ENCODE measurements at places on chromosomes 4 and X.

DNA sequence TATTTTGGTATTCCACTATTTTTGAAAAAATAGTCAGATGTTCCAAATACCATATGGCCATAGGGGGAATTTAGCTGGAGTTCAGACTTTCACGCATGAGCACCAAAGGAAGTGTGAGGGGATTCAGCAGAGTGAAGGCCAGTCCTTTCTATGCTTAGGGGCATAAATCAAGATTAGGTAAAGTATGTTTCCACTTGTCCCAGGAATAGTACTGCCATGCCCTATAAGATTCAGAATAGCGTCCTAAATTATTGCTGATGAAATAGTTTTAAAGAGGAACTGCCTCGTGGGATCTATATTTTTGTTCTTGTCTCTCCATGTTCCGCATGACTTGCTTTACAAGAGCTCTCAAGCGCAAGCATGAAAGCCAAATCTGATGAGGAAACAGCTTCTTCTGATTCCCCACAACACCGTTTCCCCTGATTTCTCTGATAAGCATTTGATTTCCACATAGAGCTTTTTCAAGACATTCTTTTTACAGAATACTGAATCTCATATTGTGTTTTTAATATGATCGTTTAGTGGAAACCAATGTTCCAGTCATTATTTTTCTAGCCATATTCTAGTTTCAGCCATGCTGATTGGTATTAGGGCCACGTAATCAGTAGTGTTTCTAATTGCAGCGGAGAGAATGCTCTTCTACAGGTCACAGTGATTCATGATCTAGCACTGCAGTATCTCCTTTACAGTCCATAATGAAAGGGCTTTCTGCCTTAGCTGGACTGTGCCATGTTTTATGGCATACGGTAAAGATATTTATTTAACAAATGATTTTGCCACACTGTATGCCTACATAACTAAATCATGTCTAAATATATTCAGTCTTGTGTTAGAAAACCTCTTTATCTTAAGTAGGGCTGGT lies 492.3 kb downstream of the CENPC start:
- DNase-seq = no peak

DNA sequence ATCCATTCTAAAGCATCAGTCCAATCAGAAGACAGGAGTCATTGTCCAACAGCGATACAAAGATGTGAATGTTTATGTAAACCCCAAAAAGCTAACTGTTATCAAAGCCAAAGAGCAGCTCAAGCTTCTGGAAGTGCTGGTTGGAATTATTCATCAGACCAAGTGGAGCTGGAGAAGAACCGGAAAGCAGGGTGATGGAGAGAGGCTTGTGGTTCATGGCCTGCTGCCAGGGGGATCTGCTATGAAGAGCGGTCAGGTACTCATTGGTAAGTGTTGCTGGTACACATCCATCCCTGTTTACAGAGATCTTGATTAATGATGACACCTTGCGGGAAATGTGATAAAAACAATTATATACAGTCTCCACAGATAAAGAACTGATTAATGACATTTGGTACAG lies 11.0 kb downstream of the INTU start:
- no peak for DNase-seq

GRCh38 chr4:3572363-3572762 lies 40.1 kb upstream of the LRPAP1 start:
- no peak for DNase-seq

- DNase-seq = no peak
Measured at GRCh38 chr4:118351851-118352827, 664 bp downstream of the PRSS12 start.

GRCh38 chrX:32673193-32673592 lies 538.2 kb downstream of the DMD start:
- DNase-seq = no peak

DNA sequence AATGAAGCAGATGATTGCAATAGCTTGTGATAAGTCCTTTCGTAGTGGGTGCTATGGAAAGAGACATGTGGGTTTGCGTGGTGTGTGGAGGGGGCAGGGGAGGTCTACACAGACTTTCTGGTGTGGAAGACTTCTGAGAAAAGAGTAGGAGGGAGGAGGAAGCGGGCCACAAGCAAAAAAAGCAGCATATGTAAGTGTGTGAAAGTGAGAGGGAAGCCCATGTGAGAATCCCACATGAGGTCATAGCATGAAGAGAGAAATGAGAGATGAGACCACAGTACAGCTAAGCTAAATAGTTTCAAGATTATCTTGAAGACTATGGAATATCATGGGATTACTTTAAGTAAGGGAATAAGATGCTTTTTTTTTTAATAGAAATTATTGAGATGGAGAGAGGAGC lies 2039.9 kb upstream of the TENM3 start:
- no peak for DNase-seq

DNA sequence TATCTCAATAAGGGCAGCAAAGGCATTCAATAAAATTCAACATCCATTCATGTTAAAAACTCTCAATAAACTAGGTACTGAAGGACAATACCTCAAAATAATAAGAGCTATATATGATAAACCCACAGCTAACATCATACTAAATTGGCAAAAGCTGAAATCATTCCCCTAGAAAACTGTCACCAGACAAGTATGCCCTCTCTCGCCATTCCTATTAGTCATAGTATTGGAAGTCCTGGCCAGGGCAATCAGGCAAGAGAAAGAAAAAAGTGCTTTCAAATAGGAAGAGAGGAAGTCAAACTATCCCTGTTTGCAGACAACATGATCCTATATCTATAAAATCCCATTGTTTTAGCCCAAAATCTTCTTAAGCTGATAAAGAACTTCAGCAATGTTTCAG lies 116.8 kb downstream of the TENT5D start:
- DNase-seq = no peak

DNA sequence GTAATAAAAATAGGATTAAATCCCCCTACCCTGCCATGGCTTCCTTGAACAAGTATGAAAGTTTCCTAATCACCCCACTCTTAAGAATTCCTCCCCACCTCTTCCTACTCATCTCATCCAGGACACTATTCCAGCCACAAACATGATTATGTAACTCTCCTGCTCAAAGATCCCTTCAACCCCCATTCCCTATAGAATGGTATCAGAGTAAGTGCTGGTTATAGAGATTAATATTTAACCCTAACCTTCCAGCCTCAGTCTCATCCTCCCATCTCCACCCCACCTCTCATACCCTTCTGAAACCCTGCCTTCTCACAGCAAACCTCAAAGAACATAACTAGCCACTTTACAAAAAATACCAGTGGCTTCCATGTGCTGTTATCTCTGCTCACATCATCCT lies 155.1 kb downstream of the PPP3CA start:
- DNase-seq = no peak

DNA sequence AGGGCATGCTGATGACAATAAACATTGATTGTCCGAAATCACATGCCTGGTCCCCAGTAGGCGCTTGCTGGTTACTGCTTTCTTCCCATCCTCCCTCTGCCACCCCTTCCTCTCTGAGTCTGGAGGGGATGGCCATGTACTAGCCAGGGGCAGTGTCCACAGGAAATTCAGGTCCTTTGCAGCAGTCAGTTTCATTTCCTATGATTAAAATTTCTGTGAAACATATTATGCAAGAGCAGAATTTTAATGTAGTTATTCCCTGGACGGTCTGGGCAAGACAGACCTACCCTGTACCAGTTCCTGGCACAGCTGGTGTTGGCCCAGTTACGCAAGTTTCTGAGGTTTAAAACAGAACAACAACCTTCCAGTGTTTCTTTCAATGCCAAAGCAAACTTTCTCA lies 28.2 kb upstream of the TLR2 start:
- DNase-seq = no peak

DNA sequence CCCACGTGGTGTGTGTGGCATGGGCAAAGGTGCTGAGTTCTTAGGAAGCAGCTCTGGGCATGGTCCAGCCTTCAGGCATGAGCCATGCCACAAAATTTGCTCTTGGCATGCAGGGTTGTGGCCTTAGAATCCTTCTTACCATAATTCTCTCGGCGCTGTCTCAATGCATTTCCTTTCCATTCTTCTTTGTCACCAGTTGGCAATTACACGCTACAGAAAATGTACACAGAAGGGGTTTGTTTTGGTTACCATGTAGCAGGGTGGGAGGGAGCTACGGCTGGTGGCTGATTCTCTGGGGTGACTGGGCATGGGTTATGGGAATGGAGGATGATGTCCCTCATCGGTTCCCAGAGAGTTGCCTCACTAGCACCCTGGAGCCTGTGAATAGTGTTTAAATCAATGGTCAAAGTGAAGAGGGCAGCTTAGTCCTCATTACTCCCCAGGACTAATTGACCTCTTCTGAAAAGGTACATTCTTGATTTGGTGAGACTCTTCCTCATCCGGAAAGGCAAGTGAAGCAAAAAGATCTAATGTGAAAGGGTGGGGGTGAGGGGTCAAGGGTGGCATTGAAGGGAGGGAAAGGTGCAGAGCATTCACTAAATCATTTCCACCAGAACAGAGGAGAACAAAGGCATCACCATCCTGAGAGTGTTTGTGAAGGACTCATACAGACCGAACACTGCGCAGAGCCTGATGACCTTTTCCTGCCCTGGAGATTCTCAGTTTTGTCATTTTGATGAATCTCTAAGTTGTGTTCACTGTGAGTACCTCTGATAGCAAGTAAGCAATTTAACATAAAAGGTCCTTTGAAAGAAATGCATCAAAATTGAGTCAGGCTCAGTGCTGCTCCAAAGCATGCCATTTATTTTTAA lies 199.8 kb upstream of the SFRP2 start:
- DNase-seq = no peak

GRCh38 chr4:87071401-87071800 lies 136.6 kb downstream of the AFF1 start:
- DNase-seq = no peak

- DNase-seq = no peak
Measured at GRCh38 chr4:45280121-45280520, 553.8 kb upstream of the GNPDA2 start.

GRCh38 chr4:173747537-173748257 lies 217.7 kb upstream of the HAND2 start:
- DNase-seq = no peak

DNA sequence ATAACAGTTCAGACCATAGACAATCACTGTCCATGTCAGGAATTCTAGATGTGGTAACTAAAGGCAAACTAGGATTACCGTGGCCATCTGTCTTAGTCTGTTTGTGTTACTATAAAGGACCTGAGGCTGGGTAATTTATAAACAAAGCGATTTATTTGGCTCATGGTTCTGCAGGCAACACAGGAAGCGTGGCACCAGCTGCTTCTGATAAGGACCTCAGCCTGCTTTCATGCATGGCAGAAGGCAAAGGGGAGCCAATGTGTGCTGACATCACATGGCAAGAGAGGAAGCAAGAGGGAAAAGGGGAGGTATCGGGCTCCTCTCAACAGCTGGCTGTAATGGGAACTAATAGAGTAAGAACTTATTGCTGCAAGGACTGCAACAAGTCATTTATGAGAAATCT lies 376.7 kb downstream of the GPM6A start:
- no peak for DNase-seq

DNA sequence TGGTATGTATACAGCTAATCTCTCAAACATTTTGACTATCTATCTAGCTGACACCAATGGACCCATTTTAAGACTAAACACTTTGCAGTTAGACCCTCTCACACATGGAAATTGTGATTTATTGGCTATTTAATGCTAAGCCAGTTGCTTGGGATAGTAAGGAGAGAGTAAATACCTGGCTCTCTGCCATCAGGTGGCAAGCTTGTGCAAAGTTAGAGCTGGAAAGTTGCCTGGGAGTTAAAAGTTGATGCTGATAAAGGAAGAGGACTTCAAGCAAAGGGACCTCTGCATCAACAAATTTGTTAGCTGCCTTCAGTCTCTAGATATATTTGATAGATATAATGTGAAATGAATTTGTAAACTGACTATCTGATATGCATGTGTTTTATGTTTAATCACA lies 61.1 kb downstream of the PACRGL start:
- no peak for DNase-seq

DNA sequence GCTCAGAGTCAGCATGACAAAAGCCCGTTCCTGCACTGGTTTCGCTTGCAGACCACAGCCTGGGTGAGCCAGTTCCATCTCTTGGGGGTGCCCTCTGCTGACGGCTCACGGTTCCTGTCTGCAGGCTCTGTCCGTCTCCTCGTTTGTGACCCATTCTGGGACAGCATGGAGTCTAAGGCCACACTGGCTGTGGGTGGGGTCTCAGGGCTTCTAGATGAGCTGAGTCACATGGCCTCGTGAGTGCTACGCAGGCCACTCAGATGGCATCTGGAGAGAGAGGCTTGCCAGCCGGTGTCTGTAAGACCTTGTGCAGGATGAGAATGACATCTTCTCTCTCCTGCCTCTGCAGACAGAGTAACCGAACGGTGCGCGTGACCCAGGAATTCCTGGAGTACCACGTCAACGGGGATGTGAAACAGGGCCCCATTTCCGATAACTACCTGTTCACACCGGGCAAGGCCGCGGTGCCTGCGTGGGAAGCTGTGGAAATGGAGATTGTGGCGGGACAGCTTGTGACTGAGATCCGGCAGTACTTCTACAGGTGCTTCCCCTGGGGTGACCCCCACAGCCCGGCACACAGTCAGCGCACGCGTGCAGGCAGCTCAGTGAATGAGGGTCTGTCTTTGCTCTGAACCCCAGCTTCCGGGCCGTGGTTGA lies 31.6 kb upstream of the MRFAP1 start:
- DNase-seq = no peak

DNA sequence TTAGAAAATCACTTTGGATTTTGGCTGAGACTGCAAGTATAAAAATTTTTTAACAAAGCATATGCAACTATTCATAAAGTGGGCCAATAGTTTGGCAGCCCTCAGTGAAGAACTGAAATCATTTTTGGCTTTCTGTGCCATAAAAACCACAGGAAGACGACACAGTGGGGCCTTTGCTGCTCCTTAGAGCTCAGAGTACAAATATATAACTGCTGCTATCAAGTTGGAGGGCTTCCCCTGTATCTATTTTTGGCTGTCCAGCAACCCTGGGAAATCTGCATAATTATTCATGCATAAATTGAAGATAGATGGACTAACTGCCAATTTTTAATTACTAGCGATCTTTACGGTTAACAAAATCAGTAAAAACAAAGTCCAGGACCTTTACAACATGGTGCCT lies 51.5 kb upstream of the FTHL17 start:
- no peak for DNase-seq

GRCh38 chr4:145098675-145099037 lies 545 bp downstream of the ABCE1 start:
- DNase-seq = peak; percentile 12

GRCh38 chr4:127555106-127555505 lies 77.7 kb upstream of the INTU start:
- no peak for DNase-seq

DNA sequence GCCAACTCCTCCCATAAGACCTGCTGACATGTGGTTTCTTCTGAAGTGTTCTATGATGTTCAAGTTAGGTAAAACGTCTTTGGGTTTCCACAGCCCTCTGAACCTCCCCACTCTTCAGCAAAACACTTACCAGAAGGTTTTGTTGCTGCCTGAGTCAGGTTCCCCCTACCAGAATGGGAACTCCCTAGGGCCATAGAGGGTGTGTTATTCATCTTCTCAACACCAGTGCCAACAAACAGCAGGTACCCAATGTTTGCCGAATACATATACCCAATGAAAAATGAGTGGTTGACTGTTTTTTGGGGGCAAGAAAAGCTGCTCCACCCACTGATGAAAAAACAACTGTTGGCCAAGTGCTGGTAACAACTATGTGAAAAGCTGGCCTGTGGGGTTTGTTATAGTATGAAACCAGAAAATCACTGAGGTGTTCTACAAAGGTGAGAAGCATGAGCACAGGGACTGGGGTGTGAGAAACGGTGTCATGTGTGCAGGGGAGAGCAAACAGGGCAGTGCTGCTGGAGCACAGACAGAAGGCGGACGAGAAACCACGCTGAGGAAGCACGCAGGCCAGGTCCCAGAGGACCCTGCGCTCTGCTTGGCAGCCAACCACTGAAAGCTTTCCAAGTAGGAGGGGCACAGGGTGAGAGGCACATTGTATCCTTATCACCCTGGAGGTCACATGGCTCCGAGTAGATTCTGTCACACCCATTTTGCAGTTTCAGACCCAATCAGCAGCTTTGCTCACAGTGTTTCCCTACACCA lies 28.8 kb downstream of the ATP8A1 start:
- DNase-seq = peak; percentile 8
